Stomach (tissue), 19 donors: ENCODE measurements at places on chromosomes 12 and 14. TPM values are rescaled to one million over a fixed set of nuclear protein-coding genes. Genes with fewer than 3 reads are reported as not detected.

The CMA1 gene
- total RNA-seq, result not detected

- no peak for DNase-seq
Observed at GRCh38 chr14:62123961-62124360, 361.7 kb downstream of the SNAPC1 start.

DNA sequence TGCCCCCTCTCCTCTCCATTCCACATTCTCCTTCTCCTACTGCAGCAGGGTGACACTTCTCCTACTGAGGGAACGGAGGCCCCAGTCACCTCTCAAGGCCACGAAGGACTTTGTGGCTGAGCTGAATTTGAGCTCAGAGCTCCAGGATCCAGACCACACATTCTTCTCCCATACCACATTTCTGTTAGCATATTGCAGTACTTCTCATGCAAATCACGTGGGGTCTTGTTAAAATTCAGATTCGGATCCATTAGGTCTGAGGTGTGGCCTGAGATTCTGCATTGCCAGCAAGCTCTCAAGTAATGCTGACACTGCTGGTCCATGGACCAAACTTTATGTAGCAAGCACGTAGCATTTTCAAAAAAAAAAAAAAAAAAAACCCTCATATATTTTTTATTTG is 9.6 kb upstream of the IFI27L2 start:
- no peak for DNase-seq

- peak; percentile 85 for DNase-seq
Observed at GRCh38 chr12:57243521-57244311, 7.3 kb downstream of the STAC3 start.

- DNase-seq, result no peak
Observed at GRCh38 chr12:47303207-47303606, 223.4 kb upstream of the AMIGO2 start.
